ENCODE measurements at places on chromosomes 3 and 15.
A peak's percentile ranks its signal among the peaks of the same experiment; 100 is the strongest.

DNA sequence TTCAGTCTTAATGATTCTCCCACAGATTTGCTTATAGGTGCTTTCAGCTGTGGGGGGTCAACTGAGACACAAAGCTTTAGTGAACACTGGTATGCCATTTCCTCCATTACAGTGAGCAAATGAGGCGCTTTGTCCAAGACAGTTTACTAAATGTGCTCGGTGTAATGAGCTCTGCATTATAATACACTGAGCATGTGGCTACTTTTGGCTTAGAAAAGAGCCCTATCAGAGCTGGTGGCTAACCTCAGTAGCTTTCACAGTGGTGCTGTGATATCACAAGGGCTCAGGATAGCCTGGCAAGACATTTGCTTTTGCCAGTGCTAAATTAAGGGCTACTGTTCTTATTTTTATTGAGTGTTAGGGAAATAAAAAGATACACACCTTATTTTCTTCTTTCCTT is 749.7 kb upstream of the ARPP21 start:
- no peak for DNase-seq

DNA sequence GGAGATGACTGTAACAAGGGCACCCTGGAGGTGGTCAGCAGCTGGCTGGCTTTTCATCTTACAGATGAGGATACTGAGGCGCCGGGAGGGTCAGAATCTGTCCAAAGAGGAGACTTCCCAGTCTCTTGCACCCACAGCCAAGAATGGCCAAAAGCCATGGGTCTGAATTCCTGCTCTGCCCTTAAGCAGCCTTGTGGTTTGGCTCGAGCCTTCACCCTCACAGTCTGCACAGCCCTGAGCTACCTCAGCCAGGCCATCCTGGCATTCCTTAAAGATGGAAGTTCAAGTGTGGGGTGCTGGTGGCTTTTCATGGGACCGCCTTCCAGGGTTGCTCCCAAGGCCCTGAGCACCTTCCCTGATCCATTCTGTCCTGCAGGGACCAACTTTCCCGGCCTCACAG is 59.2 kb downstream of the CACNA2D2 start:
- DNase-seq: no peak

GRCh38 chr3:2921903-2922302 is 188.3 kb downstream of the IL5RA start:
- no peak for DNase-seq

GRCh38 chr3:151328298-151328995 is 902 bp downstream of the P2RY13 start:
- no peak for DNase-seq

- no peak for DNase-seq
Observed at GRCh38 chr15:64687688-64688087, 87.7 kb downstream of the RBPMS2 start.

DNA sequence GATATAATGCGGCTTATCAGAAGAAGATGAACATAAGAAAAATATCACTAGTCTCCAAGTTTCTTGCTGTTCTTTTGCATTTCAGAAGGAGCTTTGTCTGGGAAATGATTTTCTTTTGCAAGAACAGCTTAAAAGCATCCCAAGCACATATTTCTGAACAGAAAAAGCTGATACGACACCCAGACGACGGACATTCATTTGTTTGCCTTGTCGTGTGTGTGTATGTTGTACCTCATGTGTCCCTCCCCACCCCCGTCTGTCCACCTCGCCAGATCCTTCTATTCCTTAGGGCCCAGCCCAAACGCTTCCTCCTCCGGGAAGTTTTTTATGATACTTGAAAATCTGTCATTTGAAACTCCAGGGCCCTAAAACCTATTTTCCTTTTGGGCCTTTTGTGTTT is 8.8 kb downstream of the ITPR1 start:
- DNase-seq: no peak

DNA sequence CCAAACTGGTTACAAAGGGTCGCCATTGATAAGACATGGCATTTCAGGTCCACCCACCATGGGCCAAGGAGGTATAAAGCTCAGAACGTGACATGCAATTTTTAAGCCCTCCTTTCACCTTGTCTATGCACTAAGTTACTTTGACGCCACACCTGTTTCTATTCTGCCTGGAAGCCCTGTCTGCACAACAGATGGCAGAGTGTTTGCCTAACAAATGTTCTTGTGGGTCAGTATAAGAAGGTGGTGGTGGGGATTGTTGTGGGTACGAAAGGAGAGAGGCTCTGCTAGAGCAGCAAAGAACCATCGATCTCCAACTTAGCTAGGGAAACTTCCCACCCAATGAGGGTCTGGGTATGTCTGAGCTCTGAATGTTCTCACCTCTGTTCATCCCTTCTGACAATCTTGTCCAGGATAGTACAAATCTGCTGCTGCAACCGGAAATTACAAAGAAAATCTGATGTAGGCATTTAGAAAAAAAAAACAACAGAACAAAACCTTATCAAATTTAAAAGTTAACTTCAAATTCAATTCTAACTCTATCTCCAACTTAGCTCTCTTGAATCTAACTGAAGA is 945.0 kb upstream of the CFAP20DC start:
- no peak for DNase-seq

DNA sequence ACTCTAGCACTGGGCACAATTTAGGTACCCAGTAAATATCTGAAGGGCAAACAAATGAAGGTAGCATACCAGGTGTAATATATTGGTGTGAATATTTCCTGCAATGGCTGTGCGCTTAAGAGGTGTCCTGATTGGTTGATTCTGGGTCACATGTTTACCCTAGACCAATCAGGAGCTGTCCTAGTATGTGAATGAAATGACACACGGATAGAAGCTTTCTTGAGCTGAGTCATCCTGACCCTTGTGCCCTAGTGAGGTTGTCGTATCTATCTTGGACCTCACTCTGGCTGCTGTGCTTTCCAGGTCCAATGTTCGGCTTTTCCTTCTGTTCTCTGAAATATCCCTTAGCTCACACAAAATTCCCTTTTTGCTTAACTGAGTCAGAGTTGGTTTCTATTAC is 58.1 kb upstream of the FOXP1 start:
- no peak for DNase-seq

- peak; percentile 23 for DNase-seq
Observed at GRCh38 chr3:151085889-151086483, 522 bp downstream of the MED12L start.

DNA sequence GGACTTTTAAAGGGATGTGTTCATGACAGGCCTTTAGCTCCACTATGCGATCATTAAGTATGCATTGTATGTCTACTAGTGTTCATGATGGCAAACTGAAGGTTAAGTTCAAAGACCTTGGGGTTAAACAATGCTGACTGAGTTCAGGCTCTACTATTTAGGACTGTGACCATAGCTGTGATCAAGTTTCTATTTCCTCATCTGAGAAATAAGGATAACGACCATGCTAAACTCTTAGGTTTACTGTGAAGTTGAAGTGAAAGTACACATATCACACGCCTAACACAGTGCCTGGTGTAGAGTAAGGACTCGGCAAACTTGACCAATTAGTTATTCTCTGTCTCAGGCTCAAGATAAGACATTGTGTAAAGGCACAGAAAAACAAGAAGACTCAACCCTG is 243.2 kb downstream of the MBNL1 start:
- no peak for DNase-seq

DNA sequence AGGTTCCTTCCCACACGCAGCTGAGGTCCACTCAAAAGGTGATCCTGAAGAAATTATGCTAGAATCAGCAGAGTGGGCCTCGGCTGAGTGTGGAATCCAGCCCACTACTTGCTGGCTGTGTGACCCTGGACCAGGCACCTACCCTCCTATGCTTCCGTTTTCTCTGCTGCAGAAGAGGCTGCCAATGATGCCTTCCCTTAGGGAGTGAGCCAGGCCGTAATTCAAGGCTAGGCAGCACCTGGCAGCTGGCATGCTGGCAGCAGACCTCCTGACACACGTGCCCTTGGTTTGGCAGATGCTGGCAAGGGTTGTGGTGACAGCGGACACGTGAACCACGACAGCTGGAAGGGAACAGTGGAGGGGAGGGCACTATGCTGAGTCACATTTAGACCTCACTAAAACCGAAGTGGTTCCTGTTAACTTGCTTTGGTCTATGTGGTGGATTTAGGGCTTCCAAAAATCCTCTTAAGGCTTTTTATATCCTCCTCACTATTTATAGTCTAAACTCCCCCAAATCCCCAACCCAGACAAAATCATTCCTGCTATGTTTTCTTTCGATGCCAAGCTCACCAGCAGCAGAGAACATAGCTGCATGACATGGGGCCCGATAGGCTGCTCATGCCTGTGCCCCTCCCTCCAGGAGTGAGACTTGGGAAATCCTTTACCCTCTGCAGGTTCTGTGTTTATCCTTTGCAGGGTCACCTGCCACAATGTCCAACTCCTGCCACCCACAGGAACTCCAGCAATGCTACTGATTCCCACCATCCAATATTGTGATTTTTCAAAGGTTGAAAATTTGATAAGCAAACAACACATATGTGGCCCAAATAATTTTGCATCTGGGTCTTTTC is 10.6 kb upstream of the PCSK6 start:
- no peak for DNase-seq

DNA sequence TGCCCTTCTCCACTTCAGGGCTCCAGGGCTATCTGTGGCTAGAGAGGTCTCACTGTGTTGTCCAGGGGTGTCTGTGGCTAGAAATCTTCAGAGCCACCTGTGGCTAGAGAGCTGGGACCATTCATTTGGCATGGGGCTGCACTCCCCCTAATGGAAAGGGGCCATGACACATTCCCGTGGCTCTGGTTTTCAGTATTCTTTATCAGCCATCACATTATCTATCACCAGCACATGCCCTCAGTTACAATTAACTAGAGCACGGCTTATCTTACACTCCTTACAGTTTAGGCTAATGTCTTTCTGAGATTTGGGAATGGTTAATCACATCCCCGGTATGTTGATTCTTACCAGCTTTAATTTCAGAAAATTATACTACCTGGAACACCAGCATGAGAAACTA is 128.6 kb downstream of the RORA start:
- DNase-seq: no peak

DNA sequence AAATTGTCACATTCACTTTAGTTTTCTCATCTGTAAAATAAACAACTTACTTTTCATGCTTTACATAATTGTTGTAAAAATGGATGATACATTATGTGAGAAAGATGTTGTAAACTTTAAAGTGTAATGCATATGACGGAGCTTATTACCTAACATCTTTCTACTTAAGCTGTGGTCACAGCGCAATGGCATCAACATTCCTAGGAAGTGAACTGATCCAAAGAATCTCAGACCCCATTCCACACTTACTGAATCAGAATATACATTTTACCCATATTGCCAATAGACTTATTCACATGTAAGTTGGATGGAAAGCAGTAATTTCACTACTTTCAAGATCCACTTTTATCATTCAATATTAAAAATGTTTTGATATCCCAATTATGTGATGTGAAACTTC is 497.5 kb downstream of the FGF12 start:
- DNase-seq: no peak

DNA sequence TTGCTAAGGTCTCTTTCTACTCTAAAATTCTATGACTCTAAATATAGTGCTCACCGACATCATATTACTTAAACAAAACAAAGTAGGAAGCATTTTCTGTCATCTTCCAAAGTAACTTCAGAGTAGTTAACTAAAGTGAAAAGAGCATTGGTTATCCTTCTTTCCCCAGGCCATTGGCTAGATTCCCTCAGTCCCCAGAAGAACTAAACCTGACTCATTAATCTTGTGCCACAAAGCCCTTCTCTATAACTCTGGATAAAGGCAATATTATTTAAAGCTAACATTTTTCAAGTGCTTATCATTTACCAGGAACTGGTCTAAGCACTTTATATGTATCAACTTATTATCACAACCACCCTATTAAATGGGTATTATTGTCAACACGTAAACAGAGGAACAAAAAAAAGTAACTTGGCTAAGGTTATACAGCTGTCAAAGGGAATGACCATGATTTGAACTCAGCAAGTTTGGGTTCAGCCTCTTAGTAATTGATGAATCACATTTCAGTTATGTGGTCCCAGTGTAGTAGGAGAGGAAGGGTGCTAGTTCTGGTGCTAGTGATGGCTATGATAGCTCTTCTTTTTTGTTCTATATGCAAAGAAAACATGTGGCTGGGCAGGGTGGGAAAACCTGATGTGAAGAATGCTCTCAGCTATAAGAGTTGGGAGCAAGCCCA is 304.9 kb downstream of the FGF12 start:
- DNase-seq: no peak

- no peak for DNase-seq
Observed at GRCh38 chr3:58150130-58150809, 60.5 kb downstream of the DNASE1L3 start.

DNA sequence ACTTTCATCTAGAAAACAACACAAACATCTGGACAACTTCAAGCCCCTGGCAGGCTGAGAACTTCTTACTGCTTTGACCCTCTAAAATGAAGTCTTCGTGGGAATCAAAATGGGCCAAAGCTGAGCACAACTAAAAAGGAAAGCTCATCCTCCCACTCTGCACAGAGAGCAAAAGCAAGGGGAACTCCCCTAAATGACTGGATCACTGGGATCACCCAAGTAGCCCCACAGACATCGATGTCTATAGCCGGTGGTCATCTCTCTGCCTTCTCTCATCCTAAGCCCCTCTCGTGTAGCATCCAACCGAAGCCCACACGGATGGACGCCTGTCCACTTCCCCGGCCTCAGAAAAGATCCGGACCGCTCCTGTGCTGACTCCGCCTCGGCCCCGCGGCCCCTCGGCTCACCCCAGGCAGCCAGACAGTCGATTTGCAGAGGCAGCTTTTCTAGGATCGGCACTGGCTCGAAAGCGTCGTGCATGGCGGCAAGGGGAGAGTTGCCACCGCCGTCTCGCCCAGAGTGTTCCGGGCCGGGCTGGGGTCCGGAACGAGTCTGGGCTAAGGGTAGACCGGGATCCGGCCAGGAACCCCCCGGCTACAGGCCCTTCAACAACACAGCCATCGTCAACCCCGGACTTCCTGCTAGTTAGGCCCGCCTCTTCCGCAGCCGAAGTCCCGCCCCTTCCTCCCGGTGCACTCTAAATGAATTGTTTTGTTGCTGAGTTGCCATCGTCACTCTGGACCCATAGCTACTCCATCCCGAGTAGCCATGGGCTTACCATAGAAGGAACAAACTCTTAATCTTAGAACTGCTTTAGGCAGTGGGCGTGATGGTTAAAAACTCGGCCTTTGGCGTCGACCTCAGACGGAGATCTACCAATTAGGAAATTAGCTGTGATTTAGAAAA is at the start of gene VPS39:
Gene VPS39 (minus strand): TSS at position 631 of the 906 bp plus-strand sequence. CDS start 151 bp downstream, at position 480.
- peak; percentile 89 for DNase-seq

DNA sequence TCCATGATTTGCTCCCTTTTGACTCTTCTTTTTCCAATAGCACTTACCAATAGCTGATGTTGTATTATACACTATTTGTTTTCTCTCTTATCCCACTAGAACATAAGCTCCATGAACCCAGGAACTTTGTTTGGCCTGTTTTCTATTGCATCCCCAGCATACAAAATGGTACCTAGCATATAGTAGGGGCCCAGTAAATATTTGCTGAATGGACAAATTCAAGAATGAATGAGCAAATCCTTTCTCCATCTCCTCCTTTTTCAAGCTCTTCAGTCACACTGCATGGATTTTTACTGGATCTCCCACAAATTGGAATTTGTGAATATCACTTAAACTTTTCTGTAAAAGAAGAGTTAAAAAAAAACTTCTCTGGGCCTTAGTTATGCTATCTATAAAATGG is 66.6 kb upstream of the FEZF2 start:
- DNase-seq: no peak

Data from posterior cingulate gyrus (tissue), 11 donors.